ENCODE measurements at places on chromosomes 7 and 10. TPM values are rescaled to one million over a fixed set of nuclear protein-coding genes. Genes with fewer than 3 reads are reported as not detected.

- H3K4me1 ChIP-seq = peaks cover 3% of the 10 kb centered on the region
- H3K27me3 ChIP-seq = peaks cover 11% of the 10 kb centered on the region
- H3K4me3 ChIP-seq = no peak overlapping the region
These were observed 5.5 kb upstream of the FAM131B start for GRCh38 chr7:143367972-143368371.

- no peaks in the 10 kb centered on the region for H3K36me3 ChIP-seq
- no peaks in the 10 kb centered on the region for H3K4me1 ChIP-seq
- no peak overlapping the region for H3K27ac ChIP-seq
- peak overlapping the region; percentile 63 for H3K4me3 ChIP-seq
- H3K27me3 ChIP-seq = no peaks in the 10 kb centered on the region
- DNase-seq = peak; percentile 25
These were observed 711 bp downstream of the KIF20B start for GRCh38 chr10:89702121-89702480.

DNA sequence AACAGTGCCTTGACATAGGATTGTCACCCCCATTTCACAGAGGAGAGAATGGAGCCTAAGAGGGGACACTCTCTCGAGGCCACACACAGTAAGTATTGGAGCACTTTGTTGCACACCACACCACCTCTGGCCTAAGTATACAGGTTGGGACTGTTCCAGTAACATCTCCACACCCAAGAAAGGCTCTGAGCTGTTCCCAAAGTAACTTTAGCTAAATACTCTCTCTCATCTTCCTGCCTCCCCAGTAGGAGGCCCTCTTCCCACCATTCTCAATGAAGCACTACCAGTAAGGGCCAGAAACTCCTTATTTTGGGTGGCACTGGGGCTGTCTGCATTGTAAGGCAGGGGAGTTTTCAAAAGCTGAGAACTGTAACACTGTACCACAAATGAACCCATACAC is 189.5 kb downstream of the ZNF438 start:
- no peak for DNase-seq
- H3K4me1 ChIP-seq = no peaks in the 10 kb centered on the region
- no peaks in the 10 kb centered on the region for H3K36me3 ChIP-seq
- H3K4me3 ChIP-seq = no peak overlapping the region

GRCh38 chr10:70926226-70927000 is 38.0 kb upstream of the PCBD1 start:
- no peaks in the 10 kb centered on the region for H3K27me3 ChIP-seq
- no peaks in the 10 kb centered on the region for H3K36me3 ChIP-seq
- DNase-seq = no peak
- H3K27ac ChIP-seq = no peak overlapping the region
- H3K4me3 ChIP-seq = no peak overlapping the region

DNA sequence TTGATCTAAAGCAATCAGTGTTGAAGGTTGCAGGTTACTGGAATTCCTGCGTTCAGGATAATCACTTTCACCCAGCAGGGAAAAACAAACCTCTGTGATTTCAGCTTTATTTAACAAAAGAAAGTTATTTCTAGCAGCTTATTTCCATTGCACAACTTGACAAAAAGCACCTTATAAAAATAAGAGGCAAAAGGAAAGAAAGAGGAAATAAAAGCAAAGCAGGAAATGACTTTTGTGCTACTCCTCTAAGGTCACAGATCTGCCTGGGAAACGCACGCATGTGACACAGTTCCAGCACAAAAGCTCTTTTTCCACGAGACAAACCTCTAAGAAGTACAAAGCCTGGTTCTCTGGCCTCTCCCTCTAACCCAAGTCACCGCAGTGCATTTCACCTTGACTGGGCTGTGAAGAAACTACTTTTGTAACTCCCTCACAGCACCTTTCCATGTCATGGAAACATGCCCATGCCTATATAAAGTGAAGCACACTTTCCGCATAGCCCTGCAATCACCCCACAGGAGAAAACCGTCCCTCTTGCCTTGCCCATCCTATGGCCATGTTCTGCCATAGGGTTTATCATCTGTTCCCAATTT is 870 bp downstream of the ANK3 start:
- H3K36me3 ChIP-seq = no peaks in the 10 kb centered on the region
- no peaks in the 10 kb centered on the region for H3K4me1 ChIP-seq
- H3K27ac ChIP-seq = no peak overlapping the region
- H3K4me3 ChIP-seq = no peak overlapping the region
- no peak for DNase-seq
- no peaks in the 10 kb centered on the region for H3K27me3 ChIP-seq

- H3K36me3 ChIP-seq = no peaks in the 10 kb centered on the region
- DNase-seq = no peak
- no peaks in the 10 kb centered on the region for H3K27me3 ChIP-seq
These were observed 81.7 kb downstream of the KMT2C start for GRCh38 chr7:152354061-152354460.

- no peaks in the 10 kb centered on the region for H3K4me1 ChIP-seq
- DNase-seq = no peak
- no peak overlapping the region for H3K27ac ChIP-seq
- H3K4me3 ChIP-seq = no peak overlapping the region
These were observed 195.7 kb upstream of the CELF2 start for GRCh38 chr10:10821926-10822325.

- DNase-seq = no peak
- no peaks in the 10 kb centered on the region for H3K4me1 ChIP-seq
These were observed 90.1 kb downstream of the ZNF365 start for GRCh38 chr10:62464308-62464707.

- peak; percentile 26 for DNase-seq
- H3K27me3 ChIP-seq = no peaks in the 10 kb centered on the region
- H3K4me3 ChIP-seq = no peak overlapping the region
- no peaks in the 10 kb centered on the region for H3K4me1 ChIP-seq
- no peaks in the 10 kb centered on the region for H3K36me3 ChIP-seq
These were observed 55.5 kb upstream of the LOXL4 start for GRCh38 chr10:98323221-98324164.

- H3K4me1 ChIP-seq = no peaks in the 10 kb centered on the region
- H3K4me3 ChIP-seq = no peak overlapping the region
- H3K27ac ChIP-seq = no peak overlapping the region
These were observed 74.7 kb upstream of the ITGB1 start for GRCh38 chr10:33032654-33033151.

DNA sequence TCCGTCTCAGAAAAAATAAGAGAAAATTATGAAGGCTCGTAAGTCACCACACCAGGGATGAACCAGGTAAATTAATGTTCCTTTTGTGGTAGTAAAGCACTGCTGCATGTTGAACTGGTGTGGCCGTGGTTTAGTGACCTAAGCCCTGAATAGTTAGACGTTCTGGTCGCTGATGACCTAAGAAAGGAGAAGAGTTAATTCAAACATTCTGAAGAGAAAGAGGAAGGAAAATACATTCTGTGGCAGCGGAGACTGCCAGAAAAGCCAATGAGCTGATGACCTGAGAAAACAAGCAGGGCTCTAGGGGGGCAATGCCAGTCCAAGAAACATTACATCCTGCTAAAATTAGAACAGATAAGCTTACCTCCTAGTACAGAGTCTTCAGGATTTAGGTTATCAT is 17.5 kb downstream of the DNAJC9 start:
- H3K27me3 ChIP-seq = no peaks in the 10 kb centered on the region
- peaks cover 4% of the 10 kb centered on the region for H3K36me3 ChIP-seq
- no peaks in the 10 kb centered on the region for H3K4me1 ChIP-seq
- no peak overlapping the region for H3K4me3 ChIP-seq
- H3K27ac ChIP-seq = no peak overlapping the region
- no peak for DNase-seq

- no peak overlapping the region for H3K4me3 ChIP-seq
- H3K27ac ChIP-seq = no peak overlapping the region
- H3K4me1 ChIP-seq = no peaks in the 10 kb centered on the region
- H3K27me3 ChIP-seq = no peaks in the 10 kb centered on the region
- H3K36me3 ChIP-seq = no peaks in the 10 kb centered on the region
These were observed 78.1 kb upstream of the NRBF2 start for GRCh38 chr10:63054889-63055611.

DNA sequence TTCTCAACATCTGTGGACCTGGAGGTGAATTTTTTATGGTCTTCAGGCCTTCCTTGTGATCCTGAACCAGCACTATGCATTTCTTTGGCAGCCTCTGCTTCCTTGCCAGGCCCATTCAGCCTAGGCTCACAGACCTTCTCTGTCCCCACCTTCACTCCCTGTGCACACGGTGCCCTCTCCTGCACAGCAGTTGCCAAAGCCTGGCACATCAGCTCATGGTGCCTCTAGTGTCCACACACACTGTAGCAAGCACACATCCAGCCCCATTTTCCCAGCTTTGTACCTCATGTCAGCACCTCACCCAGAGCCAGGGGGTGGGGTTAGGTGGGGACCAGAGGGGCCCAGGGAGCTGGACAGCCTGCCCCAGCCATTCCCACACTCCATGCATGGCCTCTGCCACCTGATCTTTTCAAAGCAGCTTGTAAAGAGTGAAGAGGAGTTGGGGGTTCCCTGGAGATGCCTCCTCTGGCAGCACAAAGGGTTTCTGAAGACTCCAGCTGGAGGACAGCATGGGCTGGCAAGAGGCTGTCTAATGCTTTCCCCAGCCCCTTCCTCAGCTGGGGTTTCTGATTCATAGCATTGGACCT is 57.9 kb upstream of the TMEM72 start:
- no peaks in the 10 kb centered on the region for H3K4me1 ChIP-seq
- DNase-seq = no peak
- no peak overlapping the region for H3K27ac ChIP-seq
- H3K36me3 ChIP-seq = no peaks in the 10 kb centered on the region
- H3K4me3 ChIP-seq = no peak overlapping the region
- no peaks in the 10 kb centered on the region for H3K27me3 ChIP-seq

DNA sequence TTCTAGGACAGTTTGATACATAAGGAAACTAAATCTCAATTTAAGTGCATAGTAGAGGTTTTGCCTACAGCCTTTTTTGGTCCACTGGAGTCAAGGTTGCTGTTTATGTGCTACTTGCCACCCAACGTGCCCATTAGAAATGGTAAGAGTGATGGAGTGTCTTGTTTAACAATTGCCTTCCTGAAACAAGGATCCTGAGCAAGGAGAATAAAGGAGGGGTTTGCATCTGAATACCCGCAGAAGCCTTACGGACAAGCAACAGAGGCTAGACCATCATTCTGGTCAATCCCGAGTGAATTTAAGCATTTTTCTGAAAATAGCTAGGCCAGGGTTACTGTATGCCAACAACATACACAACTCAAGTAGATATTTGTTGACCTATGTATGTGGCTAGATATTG is 63.6 kb downstream of the MARCHF5 start:
- no peaks in the 10 kb centered on the region for H3K4me1 ChIP-seq
- no peak for DNase-seq
- peaks cover 5% of the 10 kb centered on the region for H3K36me3 ChIP-seq
- no peaks in the 10 kb centered on the region for H3K27me3 ChIP-seq

DNA sequence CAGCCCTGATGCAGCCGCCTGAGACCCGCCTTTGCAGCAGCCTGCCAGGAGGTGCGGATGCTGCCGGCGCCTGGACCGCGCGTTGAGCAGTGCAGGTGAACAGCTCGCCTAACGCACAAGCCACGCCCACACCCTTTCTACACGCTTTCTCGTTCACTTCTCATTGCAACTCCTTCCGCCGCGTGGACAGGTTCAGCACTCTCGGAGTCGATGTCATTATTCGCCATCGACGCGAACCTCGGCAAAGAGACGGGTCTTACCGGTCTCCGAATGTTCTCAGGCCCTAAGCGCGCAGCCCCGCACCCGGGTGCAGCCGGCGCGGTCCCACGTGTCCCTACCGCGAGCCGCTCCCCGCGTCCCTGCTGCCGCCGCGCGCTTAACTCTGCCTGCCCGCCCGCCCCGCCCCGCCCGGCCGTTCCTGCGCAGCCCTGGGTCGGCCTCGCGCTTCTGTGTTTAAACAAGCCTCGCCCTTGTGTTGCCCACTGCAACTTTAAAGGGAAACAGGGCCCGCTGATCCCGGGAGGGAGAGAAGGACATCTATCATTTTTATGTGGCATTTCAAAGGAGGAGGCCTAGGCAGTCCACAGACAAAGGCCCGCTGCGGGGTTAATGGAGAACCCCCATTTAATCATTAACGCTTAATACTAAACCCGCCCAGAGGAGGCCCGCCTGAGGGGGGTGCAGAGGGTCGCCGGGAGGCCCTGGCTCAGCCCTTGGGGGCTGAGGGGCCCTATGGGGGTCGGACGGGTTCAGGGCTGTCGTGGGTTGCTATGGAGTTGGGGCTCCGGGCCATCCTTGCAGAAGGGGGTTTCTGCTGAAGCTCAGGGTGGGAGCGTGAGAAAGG is 128.5 kb downstream of the WDR11 start:
- H3K36me3 ChIP-seq = no peaks in the 10 kb centered on the region
- H3K4me3 ChIP-seq = peak overlapping the region; percentile 23
- peak; percentile 82 for DNase-seq
- H3K27ac ChIP-seq = peak overlapping the region; percentile 20
- peaks cover 7% of the 10 kb centered on the region for H3K4me1 ChIP-seq
- no peaks in the 10 kb centered on the region for H3K27me3 ChIP-seq

DNA sequence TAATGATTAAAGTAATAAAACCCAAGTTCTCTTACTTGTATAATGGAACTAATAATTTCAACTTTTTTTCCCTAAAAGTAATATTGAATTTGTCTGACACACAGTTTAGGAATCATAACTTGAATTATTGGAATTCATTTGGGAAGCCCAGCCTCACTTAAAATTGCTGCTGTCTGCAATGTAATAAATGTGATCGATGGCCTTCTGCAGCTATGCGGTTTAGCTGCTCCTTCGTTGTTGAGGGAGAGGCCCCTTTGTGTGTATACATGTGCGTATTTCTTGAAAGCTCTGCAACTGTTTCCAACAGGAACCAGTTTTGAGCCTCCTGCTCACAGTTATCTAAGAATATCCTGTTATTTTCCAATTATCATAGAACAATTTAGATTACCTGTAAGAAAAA is 152.5 kb downstream of the AKR1D1 start:
- H3K36me3 ChIP-seq = no peaks in the 10 kb centered on the region
- H3K27ac ChIP-seq = no peak overlapping the region
- no peak overlapping the region for H3K4me3 ChIP-seq
- no peak for DNase-seq

DNA sequence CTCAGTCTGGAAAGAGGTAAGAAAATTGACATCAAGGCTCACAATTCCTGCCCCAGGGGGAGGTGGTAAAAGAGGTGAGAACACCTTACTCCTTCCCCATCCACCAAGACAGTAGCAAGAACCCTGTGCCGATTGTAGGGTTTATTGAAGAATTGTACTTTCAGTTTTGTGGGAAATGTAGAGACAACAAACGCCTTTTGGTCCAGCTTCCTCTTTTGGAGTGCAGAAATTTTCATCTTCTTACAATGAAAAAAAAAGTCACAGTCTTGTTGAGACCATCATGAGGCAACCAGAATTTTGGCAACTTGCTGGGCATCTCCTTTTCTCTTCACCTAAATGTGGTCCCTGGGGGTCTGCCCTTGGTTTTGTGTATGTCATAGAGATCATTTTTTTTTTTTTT is 217.7 kb downstream of the TMEM178B start:
- DNase-seq = no peak
- H3K27me3 ChIP-seq = no peaks in the 10 kb centered on the region
- no peak overlapping the region for H3K27ac ChIP-seq
- no peaks in the 10 kb centered on the region for H3K36me3 ChIP-seq
- no peak overlapping the region for H3K4me3 ChIP-seq

RADIL gene
- total RNA-seq = 1.9 TPM

ECHDC3 gene
- 17.6 TPM for total RNA-seq

ZNF488 gene
- 4.1 TPM for total RNA-seq

NYAP1 gene
- total RNA-seq = 0.44 TPM

ARMC3 gene
- not detected for total RNA-seq

TMEM229A gene
- not detected for total RNA-seq

HOXA11 gene
- total RNA-seq = 2.9 TPM

FAM25G gene
- total RNA-seq = not detected

SFRP5 gene
- total RNA-seq = 1.2 TPM

HDAC9 gene
- total RNA-seq = 2.6 TPM

GSTO2 gene
- total RNA-seq = 12.8 TPM

MACROH2A2 gene
- 15.1 TPM for total RNA-seq

MOGAT3 gene
- 47.7 TPM for total RNA-seq

ABCC2 gene
- total RNA-seq = 0.45 TPM

EPHA1 gene
- 16.0 TPM for total RNA-seq

RP9 gene
- total RNA-seq = 9.5 TPM

ARF5 gene
- total RNA-seq = 178 TPM

ST8SIA6 gene
- 3.5 TPM for total RNA-seq

Data from colonic mucosa (tissue), 4 donors.